ENCODE measurements at places on chromosomes 1 and 21.

DNA sequence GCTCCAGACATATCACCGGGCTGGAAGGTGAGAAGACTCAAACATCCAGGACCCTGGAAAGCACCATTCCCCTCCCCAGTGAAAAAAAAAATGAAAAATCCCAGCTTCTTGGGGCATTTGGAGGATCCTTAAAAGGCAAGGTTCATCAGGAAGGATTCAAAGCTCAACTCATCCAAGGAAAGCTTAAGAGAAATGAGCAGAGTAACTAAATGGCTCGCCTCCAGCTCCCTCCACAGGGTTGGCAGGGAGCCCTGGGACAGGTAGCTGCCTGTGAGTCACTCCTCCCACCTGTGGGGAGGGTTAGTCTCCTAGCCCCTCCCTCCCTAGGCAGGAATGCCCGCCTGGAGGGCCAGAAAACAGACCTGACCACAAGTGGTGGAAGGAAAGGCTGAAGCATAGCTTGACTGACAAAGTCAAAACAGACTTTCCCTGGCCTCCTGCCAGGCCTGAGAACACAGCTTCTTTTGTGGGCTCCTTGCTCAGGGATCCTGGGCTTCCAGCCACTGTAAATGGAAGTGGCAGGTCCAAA is 712 bp upstream of the LAMB3 start:
- DNase-seq = peak; percentile 40

DNA sequence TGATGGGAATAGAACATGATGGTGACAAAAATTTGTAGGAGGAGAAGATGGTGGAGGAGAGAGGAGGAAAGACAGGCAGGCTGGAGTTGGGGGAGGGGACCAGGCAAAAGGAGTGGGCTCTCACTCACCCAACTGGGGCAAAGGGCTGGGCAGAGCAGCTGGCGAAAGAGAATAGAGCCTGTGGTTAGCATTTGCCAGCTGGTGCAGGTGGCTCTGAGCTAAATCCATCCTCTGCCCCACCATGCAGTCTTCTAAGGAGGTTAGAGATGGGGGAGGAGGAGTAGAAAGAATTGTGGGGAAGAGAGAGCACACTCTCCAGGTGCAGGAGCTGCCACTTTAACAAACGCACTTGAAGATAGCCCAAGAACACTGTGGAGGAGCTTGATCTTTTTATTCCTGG is 27.6 kb upstream of the SLAMF1 start:
- DNase-seq = no peak

GRCh38 chr1:201140235-201140940 is 13.4 kb upstream of the ASCL5 start:
- DNase-seq = no peak

DNA sequence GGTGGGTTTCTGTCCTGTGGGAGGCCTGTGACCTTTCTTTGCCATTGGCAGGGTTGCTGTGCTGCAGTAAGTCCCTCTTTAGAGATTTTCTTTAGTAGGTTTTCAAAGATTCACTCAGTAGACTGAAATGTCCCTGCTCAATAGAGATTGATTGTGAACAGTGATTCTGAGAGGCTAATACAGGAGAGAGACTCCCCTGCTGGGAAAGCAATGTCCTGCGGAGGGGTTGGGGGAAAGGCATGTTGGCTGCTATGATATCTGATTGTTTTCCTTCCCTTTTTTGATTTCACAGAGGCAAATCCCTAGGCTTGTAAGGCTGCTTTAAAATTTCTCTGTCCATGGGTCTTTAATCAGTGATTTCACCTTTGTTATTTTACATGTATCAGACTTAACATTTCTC is 589.9 kb downstream of the ADGRL2 start:
- DNase-seq = peak; percentile 2

- DNase-seq = no peak
Observed at GRCh38 chr1:119943216-119943615, 46.9 kb upstream of the ADAM30 start.

- DNase-seq = no peak
Observed at GRCh38 chr1:51666478-51666877, 49.6 kb downstream of the OSBPL9 start.

GRCh38 chr21:38809198-38809878 is 3.6 kb downstream of the ETS2 start:
- peak; percentile 60 for DNase-seq

- no peak for DNase-seq
Observed at GRCh38 chr1:232335741-232336293, 294.1 kb downstream of the SIPA1L2 start.

GRCh38 chr1:164961715-164962114 is 394.8 kb downstream of the LMX1A start:
- no peak for DNase-seq

GRCh38 chr1:50983219-50983802 is 13.3 kb downstream of the CDKN2C start:
- DNase-seq = peak; percentile 23

- no peak for DNase-seq
Observed at GRCh38 chr1:33715195-33715811, 148.6 kb upstream of the HMGB4 start.

GRCh38 chr1:64703600-64703999 is 41.3 kb upstream of the RAVER2 start:
- DNase-seq = no peak

GRCh38 chr1:228803421-228803820 is 68.1 kb downstream of the RHOU start:
- DNase-seq = no peak

GRCh38 chr1:98523256-98523655 is 138.3 kb upstream of the SNX7 start:
- DNase-seq = no peak

DNA sequence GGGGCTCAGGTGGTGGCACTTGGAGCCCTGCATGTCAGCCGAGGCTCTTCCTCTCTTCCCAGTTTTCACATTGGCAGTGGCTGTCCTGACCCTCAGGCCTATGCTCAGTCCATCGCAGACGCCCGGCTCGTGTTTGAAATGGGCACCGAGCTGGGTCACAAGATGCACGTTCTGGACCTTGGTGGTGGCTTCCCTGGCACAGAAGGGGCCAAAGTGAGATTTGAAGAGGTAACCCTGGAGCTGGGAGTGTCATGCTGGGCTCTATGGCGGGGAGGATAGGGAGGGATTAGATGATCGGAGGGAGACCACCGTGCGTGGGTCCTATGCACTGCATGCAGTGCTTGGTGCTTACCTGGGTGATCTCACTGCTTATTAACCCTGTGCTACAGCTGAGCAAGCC is 13.5 kb downstream of the AZIN2 start:
- no peak for DNase-seq

GRCh38 chr21:23496729-23497128 is 2110.6 kb downstream of the MRPL39 start:
- DNase-seq = no peak

GRCh38 chr1:91099746-91100621 is 78.1 kb upstream of the ZNF644 start:
- peak; percentile 52 for DNase-seq

GRCh38 chr1:237282208-237282783 is 240.3 kb downstream of the RYR2 start:
- DNase-seq = no peak

GRCh38 chr1:203668401-203668800 is 41.8 kb downstream of the ATP2B4 start:
- no peak for DNase-seq

GRCh38 chr1:236543065-236543669 is 19.4 kb downstream of the LGALS8 start:
- DNase-seq = no peak

GRCh38 chr1:208089761-208090370 is 154.3 kb downstream of the PLXNA2 start:
- DNase-seq = no peak

GRCh38 chr1:64059556-64059955 is 143.9 kb upstream of the UBE2U start:
- DNase-seq = no peak

GRCh38 chr1:30908316-30908695 is 252 bp downstream of the SDC3 start:
- no peak for DNase-seq

GRCh38 chr1:226417350-226417749 is 9.5 kb upstream of the PARP1 start:
- no peak for DNase-seq

GRCh38 chr1:237789619-237790018 is 101.1 kb downstream of the ZP4 start:
- DNase-seq = no peak

DNA sequence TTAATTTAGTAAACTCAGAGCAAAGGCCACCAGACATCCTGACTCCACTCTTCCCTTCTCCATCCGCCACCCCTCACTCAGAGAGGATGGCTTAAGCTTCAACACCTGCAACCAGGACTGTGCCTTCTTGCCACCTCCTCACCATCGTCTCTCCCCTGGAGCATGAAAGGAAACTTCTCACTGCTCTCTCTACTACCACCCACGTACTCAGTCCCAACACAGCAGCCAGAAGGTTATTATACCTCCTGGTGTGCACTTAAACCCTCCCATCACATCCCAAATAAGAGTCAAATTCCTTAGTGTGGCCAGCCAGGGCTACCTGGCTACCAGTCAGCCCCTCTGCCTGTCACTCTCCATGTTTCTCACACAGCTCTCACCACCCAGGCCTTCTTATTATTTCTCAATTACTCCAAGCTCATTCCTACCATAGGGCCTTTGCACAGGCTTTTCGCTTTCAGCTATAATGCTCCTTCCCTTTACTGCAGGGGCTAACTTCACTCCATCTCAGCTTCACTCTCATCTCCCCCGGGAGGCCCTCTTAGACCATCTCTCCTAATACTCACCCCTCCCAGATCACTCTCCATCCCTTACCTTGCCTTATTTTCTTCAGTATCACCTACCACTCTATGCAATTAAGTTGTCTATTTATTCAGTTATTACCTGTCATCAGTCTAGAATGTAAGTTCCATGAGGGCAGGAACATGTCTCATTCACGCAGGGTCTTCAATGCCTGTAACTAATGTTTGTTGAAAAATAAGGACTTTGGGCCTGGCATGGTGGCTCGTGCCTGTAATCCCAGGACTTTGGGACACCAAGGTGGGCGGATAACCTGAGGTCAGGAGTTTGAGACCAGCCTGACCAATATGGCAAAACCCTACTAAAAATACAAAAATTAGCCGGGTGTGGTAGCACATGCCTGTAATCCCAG is 137.5 kb downstream of the TOMM20 start:
- DNase-seq = no peak

DNA sequence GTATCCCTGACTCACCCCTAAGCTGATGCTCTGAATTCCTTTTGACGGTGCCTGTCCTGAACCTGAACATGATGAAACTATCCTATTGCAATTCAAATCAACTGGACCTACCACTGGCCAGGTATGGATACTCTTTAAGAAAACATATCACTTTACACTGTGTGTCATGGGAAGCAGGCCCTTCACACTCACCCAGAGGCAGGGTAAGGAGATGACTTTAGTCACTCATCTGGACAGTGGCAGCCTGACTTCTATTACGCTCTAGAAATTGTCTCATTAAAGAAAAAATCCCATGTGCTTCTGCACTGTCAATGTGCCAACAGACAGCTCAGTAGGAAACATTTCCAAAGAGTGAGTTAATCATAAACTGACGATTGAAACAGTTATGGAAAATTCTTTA is 94.3 kb downstream of the VAV3 start:
- no peak for DNase-seq

DNA sequence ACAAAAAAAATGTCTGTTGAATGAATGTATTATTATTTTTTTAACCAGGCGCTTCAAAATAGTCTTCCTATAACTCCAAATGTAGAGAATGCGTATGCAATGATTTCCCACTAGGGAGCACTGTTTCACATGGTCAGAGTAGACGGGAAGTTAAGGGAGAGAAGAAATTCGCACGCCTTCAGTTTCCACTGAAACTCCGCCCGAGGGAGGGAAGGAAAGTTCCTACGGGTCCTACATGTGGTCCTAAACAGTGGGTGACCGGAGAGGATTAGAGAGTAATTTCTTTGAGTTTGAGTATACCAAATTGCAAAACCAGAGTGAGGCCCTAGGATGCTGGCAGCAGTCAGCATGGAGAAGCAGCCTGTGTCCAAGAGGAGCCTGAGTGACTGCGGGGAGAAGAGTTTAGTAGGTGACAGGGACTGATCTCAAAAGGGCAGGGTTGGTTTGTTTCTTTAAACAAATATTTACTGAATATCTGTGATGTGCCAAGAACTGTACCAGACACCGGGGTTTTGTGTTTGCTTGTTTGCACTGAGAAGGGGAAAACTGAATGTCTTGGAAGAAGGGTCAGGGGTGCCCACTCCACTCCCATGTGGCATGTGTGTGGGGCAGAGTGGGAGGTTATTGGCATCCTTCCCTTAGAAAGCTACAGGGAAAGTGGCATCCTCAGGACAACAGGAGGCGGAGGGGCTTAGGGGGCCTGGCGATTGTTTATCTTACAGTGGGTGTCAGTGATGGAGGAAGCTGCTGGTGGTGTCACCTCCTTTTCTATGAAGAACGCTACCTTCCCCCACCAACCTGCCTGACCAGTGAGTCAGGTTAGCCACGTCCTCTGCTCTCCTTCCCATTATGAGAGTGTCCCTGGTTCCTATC is 22.8 kb downstream of the RNU5D-1 start:
- peak; percentile 80 for DNase-seq

DNA sequence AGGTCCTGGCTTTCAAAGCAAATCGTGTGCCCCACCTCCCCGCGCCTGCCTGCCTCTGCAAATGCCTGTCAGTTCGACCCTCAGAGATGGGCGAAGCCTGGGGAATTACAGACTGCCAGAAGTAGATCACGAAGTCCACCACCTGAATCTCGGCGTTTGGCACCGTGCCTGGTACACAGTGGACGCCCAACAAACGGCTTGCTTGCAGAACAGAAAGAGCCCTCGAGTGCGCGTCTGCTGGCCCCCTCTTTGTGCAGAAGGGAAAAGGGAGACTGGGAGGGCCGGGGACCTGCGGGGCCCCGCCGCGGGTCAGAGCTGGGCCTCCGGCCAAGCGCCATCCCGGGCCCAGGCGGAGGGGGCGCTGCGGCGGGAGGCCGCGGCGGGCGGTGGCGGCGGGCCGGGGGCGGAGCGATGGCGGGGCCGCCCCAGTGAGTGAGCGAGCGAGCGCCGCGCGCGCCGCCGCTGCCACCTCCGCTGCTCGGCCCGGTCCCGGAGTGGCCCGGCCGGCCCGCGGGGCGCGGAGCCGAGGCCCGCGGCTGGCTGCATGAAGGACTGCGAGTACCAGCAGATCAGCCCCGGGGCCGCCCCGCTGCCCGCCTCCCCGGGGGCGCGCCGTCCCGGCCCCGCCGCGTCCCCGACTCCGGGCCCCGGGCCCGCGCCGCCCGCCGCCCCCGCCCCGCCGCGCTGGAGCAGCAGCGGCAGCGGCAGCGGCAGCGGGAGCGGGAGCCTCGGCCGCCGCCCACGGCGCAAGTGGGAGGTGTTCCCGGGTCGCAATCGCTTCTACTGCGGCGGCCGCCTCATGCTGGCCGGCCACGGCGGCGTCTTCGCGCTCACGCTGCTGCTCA is at the start of gene ZDHHC18:
Gene ZDHHC18 (plus strand): TSS at position 428 of the 845 bp plus-strand sequence. CDS start 117 bp downstream, at position 545.
- peak; percentile 77 for DNase-seq

DNA sequence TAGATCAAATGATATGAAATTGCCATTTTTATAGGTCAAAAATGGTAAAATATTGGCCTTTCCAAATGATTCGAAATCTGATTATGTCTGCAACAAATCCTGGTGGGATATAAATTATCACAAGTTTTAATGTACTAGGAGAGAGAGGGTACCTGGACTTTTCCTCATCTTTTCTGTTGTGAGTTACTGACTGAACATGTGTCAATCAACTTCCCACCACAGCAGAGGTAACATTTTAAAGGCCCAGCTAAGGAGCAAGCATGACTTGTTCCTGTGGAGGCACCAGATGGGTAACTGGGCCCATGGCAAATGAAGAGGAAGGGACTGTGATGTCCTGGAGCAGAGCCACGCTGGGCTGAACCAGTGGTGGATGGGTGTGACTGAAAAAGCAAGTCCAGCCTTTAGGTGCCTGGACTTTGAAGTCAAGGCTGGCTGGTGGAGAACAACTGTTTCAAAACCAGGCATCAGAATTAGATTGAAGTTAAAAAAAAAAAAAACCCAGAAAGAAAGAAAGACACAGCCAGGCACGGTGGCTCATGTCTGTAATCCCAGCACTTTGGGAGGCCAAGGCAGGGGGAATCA is 6.6 kb downstream of the MR1 start:
- no peak for DNase-seq
